ENCODE measurements at places on chromosomes 7 and 10.

DNA sequence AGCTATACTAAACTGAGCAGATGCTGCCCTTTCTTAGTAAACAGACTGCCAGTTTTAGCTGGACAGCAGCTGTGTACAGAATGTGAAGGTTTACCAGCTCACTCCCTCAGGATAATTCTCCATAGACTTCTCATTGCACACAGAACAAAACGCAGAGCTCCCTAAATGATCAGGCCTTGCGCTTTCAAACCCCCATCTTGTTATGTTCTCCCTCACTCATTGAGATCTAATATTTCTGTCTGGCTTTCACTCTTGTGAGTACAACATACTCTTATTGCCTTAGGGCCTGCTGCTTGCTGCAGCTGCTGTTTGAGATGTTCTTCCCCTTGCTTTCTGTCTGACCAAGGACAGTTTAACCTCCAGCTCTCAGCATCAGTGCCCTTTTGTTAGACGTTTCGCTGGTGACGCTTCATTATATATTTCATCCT is 17.3 kb downstream of the VWDE start:
- DNase-seq = no peak

DNA sequence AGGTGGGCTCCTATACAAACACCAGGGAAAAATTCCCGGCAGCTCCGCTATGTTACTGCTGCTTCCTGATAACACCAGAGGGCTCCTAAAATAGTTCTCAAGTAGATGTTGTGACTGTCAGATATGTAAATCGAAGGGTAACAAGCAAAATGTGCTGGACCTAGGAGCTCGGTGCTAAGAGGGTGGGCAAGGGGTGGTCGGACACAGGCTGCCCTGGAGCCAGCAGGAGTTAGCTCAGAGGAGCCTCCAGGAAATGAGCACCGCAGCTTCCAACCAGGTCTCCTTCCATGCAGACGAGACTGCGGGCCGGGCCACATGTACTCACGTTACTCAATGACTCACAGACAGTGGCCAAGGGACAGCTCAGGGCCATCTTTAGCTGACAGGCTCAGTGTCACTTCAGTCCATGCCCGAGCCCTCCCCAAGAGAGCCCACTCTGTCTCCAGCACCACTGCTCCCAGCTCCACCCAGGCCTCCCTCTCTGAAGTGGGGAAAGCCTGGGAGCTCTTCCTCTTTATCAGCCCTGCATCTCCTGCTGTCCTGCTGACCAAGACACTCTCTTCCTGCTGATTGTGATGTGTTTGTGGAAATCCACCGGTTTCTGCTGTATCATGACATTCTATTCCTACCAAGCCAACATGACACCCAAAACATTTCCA is 37.2 kb upstream of the TMEM273 start:
- DNase-seq = no peak

DNA sequence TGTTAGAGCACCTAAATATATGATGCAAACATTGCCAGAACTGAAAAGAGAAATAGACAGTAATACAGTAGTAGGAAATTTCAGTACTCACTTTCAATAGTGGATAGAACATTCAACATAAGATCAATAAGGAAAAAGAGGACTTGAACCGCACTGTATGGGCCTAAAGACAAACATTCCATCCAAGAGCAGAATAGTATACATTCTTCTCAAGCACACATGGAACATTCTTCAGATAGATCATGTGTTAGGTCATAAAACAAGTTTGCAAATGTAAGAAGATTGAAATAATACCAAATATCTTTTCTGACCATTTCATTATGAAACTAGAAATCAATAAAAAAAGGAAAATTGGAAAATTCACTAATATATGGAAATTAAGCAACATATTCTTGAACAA is 185.4 kb upstream of the FOXP2 start:
- no peak for DNase-seq

- no peak for DNase-seq
These were observed 769.6 kb downstream of the GRID1 start for GRCh38 chr10:85597006-85597405.

- no peak for DNase-seq
These were observed 13.1 kb upstream of the SERPINE1 start for GRCh38 chr7:101113836-101114235.

GRCh38 chr10:132075909-132076577 is 10.3 kb downstream of the JAKMIP3 start:
- no peak for DNase-seq

GRCh38 chr10:95792874-95793285 is 36.9 kb downstream of the ENTPD1 start:
- DNase-seq = no peak

GRCh38 chr10:94052866-94053791 is 59.4 kb downstream of the PLCE1 start:
- no peak for DNase-seq

DNA sequence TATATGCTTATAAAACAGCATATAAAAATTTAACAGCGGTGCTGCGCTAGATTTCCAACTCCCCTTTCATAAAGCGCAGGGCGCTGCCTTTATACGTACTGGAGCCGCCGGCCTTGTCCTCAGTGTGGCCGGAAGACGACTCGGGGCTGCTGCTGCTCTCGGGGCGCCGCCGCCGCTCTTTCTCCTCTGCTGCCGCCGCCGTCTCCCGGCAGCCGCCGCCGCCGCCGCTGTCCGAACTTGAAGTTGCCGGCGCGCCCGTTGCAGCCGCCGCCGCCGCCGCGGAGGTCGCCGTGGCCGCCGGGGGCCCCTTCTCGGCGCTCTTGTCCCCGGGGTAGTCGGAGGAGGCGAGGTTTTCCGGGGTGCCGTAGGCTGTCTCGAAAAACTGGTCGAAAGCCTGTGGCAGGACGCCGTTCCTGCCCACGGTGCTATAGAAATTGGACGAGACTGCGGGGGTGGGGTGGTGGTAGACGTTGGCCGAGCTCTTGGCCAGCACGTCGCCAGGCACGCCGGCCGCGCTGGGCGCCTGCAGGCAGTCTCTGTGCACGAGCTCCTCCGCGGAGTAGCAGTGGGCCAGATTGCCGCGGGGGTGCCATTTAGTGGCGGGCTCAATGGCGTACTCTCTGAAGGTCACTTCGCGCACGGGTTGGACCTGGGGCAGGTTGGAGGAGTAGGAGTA is 557 bp downstream of the HOXA11 start:
- no peak for DNase-seq

DNA sequence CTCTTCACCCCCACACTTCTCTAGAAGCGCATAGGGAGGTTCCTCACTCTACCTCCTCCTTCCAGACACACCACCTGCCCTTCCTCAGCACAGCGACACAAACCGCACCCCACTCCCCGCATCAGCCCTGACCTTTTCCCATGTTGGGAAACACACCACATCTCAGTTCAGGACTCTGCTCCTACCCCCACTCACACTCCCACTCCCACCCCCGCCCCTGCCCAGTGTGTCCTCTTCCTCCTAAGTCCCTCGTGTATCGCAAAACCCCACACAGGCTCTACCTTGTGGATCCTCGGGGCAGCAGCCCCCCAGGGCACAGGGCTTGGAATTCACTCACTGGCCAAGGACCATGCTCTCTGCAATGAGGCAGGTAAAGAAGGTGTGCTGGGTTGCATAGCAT is 4.2 kb upstream of the AOC1 start:
- DNase-seq = no peak

- DNase-seq = no peak
These were observed 2.4 kb downstream of the UBE2H start for GRCh38 chr7:129950191-129950932.

DNA sequence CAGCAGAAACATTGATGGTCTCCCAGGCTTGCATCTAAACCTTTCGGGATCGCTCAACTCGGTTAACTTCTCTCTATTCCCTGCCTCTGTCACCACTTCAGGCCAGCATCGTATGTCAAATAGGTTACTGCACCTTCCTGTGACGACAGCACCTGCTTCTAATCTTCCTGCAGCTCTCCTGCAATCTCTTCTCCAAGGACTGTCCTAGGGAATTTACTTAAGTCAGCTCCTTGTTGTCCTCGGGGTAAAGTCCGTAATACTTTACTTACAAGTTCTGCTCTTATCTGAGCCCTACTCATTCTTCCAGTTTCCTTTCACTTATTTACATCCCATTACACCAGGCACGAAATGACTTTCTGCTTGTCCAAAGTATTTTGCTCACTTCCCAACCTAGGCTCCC is 372.7 kb upstream of the AKR1E2 start:
- DNase-seq = no peak

DNA sequence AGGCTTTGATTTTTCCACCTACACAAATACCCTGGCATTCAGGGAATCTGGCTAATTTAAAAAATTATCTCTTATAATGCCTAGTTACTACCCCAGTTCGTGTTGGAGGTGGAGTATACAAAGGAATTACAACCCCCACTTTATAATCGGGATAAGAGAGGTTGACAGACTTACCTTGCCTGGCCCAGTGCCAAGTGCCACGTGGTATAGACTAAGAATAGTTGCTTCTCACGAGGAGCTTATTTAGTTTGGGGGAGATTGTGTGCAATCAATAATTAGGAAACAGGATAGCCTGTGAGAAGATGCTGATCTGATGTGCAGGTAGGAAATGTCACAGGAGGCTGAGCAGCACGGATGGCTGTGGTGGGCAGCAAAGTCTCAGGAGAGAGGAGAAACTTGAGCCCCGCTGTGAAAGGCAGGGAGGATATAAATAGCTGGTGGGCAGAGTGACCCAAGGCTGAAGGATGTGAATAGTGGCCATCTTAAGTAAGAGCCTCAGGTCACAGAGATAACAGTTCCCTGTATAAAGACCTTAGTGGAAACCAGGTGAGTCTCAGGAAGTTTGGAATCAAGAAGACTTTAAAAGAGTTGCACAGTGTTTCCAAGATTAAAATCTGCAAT is 11.3 kb upstream of the ATXN7L1 start:
- DNase-seq = no peak

- DNase-seq = no peak
These were observed 53.5 kb upstream of the FGL2 start for GRCh38 chr7:77253151-77253550.

- no peak for DNase-seq
These were observed 33.2 kb downstream of the SPAM1 start for GRCh38 chr7:123958186-123958703.

DNA sequence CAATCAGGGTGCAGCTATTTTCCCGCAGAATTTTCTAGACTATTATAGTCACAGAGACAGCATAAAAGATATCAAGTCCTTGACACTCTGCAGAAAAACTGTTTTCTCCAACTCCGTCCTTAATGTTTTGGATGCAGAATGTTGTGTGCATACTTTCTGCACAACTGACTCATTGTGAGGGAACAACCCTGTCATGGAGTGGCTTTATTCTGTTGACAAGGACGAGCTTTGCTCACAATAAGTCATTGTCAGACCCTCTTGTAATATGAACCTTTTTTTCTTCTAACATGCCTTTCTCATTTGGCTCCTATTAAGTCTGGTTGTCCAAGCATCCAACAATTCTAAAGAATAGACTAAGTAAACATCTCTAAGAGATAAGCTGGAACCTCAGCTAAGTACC is 17.3 kb downstream of the ABCB4 start:
- no peak for DNase-seq

DNA sequence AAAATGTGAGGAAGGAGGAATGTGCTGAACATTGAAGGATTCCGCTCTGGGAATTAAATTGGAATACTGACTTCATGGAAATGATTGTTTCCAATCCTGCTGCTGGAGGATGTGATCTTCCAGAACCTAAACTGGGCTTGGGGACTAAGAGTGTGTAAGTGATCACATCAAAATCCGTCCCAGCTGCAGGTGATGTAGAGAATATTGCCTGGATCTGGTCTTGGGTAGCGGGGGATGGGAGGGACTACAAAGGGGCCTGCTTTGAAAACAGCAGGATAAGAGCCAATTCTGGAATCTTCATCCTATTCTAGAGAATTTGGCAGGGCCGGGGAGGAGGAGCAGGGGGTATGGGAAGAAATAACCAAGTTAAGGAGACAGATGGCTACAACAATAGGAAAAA is 552.2 kb upstream of the FZD8 start:
- no peak for DNase-seq

DNA sequence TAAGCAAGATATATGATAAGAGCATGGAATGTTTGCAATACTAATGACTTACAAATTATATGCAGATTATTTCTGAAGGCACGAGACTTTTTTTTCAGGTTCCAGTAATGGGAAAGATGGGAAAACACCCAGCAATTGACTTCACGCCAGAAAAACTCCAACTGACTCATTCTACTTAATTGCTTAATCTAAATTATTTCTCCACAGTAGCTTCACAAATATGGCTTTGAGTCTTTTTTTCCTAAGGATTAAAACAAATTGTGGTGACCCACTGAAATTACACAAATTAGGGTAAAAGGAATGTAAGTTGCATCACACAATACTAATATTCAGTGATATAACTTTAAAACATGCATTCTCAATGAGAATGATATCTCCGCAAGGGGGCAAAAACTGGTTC is 138.7 kb downstream of the GNAI1 start:
- DNase-seq = no peak

DNA sequence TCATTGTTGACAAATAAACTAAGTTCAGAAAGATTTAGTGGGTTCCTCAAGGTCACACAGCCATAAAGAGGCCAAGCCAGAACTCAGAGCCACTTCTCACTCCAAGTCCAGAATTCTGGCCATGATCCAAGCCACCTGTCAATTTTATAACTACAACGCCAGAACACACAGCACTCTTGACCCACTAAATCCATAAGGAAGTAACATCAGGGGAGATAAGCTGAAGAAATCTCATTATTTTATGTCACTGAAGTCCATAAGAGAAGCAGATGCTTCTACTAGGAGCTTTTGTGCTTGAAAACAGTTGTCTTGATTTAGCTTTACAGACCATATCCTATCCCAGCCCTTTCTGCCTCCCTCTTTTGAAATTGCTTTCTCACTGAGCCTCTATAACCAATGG is 15.9 kb downstream of the ADAM12 start:
- no peak for DNase-seq

GRCh38 chr7:27434756-27435400 is 192.3 kb downstream of the EVX1 start:
- no peak for DNase-seq

DNA sequence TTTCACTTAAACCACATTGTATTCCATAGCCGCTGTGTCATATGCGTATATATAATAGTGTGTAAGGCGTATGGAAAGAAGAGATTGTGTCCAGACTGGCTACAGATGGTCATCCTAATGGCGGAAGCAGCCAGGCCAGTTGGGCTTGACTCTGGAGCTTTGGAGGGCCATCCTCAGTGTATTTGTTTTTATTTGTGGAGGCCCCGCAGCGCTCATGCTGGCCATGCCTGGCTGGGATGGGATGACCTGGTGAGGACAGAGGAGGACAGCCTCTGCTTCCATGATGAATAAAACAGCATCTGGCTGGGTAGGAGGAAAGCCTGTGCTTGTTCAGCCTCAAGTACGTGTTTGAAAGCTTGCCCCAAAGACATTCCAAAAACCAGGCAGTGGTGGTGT is 220.3 kb downstream of the EBF3 start:
- no peak for DNase-seq

- DNase-seq = no peak
These were observed 142.5 kb upstream of the PPP2R2D start for GRCh38 chr10:131758062-131758938.

- no peak for DNase-seq
These were observed 143.7 kb upstream of the HABP2 start for GRCh38 chr10:113409175-113409574.
